Activated naive CD8-positive, alpha-beta T cell treated with anti-CD3 and anti-CD28 coated beads for 36 hours (primary cell): ENCODE measurements at places on chromosomes 1 and 21.

- DNase-seq, result no peak
These were observed 187.2 kb upstream of the FOXD3 start for GRCh38 chr1:63135174-63135512.

DNA sequence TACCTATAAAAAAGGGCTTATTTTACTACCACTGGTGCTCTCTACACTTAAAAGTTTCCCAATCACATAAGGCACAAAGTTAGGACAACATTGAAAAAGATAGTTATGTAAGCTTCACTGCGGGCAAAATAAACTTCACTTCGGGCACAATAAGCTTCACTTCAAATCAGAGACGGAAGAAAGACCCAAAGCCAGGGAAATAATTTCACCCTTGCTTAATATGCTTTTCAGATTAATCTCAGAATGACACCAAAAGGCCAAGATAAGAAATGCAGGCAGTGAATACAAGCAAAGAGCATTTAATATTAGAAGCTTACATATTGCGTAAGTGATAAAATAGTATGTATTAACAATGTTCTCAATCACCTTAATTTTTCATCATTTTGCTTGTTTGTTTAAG, 444.2 kb downstream of the SETD4 start:
- DNase-seq, result no peak

DNA sequence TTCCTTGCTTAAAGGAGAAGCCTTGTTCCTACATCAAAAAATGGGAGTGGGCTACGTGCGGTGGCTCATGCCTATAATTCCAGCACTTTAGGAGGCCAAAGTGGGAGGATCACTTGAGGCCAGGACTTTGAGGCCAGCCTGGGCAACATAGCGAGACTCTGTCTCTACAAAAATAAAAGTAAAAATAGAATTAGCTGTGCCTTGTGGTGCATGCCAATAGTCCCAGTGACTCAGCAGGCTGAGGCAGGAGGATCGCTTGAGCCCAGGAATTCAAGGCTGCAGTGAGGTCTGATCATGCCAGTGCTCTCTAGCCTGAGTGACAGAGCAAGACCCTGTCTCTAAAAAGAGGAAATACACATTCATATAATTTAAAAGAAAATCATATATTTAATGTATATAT, 127.1 kb downstream of the C1orf21 start:
- DNase-seq, result no peak

DNA sequence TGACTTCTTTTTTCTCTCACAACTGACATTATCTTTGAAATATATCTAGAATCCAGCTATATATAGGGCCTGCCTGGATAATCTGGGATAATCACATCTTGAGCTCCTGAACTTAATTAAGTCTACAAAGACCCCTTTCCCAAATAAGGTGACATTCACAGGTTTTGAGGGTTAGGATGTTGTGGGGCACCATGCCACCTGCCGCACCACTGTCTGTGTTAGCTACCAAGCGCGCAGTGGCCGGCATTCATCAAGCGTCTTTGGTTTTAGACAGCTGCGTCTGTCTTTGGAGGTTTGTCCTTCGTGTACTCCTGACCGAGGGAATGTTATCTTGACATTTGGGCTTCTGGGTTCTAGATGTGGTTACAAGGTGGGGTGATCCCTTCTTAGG, 7.5 kb downstream of the TRAPPC10 start:
- no peak for DNase-seq

GRCh38 chr21:17848228-17848627, 29.1 kb upstream of the C21orf91 start:
- no peak for DNase-seq

- no peak for DNase-seq
These were observed 190.9 kb upstream of the ADGRL4 start for GRCh38 chr1:79197421-79197820.

- no peak for DNase-seq
These were observed 22.6 kb upstream of the RAB3GAP2 start for GRCh38 chr1:220294846-220295301.

DNA sequence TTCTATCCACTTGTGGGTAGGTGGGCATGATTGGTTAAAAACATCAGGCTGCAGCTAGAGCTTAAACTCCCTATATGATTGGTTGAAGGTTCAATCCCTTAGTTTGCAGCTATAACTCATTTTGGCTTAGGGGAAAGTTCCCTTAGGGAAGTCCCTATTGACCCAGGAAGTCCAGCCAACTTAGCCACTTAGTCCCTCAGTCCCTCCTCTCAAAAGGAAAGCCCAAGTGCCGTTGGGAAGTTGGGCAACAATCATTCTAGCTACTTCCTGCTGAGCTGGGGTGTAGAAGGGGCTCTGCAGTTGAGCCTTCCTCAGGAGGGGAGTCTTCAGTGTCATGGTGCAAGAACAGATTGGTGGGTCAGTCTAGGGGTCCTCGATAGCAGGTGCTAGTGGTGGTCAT, 12.2 kb downstream of the MSTO1 start:
- no peak for DNase-seq

DNA sequence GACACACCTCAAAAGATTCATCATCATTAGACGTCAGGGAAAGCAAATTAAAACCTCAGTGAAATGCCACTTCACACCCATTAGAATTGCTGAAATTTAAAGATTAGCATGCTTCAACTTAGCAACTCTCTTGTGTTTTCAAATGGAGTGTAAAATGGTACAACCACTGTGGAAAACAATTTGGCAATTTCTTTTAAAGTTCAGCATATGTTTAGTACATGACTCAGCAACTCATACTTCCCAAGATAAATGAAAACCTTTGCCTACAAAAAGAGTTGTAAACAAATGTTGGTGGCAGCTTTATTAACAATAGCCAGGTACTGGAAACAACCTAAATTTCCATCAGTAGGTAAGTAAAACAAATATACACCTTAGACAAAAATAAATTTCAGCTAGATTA, 42.7 kb downstream of the ST3GAL3 start:
- DNase-seq, result no peak

GRCh38 chr1:87644033-87644578, 315.4 kb downstream of the LMO4 start:
- DNase-seq, result no peak

- peak; percentile 48 for DNase-seq
These were observed 777 bp downstream of the LRRC41 start for GRCh38 chr1:46302641-46303037.

GRCh38 chr1:90488451-90488850, 228.7 kb downstream of the BARHL2 start:
- DNase-seq, result no peak

GRCh38 chr1:1959840-1960479, 40.9 kb upstream of the TMEM52 start:
- DNase-seq, result peak; percentile 85

DNA sequence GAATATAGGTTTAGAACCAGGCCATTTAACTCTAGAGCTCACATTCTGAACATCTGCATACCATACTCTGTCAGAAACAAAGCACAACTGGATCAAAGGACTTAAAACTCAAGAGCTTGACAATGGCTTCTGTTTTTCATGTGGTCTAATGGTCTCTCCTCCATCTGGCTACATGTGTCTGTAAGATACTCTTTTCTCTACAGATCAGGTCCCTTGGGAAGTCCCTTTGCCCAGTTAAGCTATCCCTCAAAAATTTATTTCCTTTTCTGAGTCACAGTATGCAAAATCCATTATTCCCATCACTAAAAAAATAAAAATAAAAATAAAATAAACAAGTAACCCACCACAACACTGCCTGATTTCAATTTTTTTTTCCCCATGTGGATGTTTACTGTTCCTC, 357.0 kb upstream of the PRMT6 start:
- no peak for DNase-seq

GRCh38 chr1:162458236-162458635, 39.4 kb upstream of the UHMK1 start:
- no peak for DNase-seq

- DNase-seq, result no peak
These were observed 20.6 kb downstream of the JUN start for GRCh38 chr1:58763214-58763613.

DNA sequence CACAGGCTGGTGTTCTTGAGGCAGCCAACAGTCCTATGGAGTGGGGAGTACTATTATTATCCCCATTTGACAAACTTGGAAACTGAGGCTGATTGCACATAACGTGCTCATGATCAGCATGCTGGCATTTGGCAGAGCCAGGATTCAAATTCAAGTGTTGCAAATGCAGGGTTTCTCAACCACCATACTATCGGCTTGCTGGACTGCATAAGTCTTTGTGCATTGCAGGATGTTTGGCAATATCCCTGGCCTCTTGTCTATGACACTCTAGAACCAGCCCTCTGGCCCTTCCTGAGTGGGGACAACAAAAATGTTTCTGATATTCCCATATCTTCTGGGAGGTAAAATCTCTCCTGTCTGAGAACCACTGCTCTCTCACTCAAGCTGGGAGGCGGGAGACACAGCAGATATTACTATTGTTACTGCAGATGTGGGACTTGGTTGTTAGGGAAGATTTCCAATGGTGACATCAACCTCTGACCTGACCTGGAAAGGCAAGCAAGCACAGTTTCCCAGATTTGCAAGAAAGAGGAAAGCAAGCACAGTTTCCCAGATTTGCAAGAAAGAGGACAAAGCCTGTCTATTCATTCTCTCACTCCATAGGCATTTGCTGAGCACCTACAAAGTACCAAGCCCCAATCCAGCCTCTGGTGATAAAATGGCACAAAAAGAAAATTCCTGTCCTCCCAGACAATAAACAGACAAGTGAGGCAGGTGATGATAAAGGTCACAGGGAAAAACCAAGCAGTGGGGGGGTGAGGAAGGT, 1.0 kb upstream of the AADACL3 start:
- DNase-seq, result no peak

DNA sequence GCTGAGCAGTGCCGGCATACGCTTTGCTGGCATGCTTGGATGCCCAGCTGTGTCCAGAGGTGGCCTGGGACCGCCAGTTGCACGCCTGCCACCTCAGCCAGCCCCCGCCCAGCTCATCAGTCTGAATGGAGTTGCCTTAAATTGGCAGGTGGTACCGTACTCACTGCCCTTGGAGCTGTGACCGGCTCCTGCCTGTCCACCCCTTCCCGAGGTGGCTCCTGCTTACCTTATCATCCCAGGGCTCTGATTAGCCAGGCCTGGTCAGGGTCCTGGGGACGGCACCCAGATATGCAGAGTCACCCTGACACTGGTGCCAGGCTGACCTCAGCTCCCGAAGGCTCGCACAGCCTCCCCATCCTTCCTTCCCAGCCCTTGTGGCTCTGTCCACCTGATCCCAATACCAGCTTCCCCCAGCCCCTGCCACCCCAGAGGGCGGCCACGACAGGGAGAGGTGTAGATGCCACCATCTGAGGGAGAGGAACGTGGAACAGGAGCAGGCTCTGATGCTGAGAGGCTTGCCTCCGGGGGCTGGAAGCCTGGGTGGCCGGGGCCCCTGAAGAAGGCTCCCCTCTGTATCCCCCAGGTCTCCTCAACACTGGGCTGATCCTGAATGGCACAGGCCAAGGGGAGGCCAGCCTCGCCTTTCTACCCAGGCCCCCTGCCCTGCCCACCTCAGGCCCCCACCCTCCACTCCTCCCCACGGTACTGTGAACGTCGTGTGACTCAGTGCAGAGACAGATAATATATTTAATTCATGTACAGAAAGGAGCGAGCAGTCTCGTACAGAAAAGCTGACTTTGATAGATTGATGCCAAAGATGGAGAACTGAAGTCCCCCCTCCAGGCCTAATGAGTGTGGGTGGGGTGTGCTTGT, 27.8 kb downstream of the CDK18 start:
- no peak for DNase-seq

- no peak for DNase-seq
These were observed 53.2 kb upstream of the MRPS6 start for GRCh38 chr21:34020005-34020847.

- DNase-seq, result no peak
These were observed 40.4 kb downstream of the KRTAP10-1 start for GRCh38 chr21:44499631-44500030.

GRCh38 chr1:15056515-15057285, 96.8 kb upstream of the TMEM51 start:
- DNase-seq, result no peak

DNA sequence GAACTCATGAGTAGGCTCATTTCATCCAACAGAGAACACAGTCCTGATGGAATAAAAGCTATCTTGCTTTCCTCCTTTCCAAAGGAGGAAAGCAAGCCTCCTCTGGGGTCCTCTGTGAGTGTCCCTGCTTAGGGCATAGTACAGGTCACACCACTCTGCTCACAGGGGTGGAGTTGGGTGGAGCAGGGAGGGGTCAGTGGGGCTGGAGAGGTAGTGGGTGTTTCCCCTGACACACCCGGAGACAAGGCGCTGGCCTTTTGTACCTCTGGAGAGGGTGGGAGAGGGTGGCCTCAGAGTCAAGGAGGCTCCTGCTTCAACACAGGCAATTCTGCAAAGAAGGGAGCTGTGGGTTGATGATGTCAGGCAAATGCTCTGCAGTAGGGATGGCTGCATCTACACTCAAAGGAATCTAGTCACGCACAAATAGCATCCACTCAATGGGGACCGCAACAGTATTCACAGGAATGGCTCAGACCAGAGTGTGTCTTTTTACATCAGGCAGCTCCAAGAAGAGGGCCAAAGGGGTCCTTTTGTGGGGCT, 58.6 kb upstream of the PLXNA2 start:
- no peak for DNase-seq

- DNase-seq, result no peak
These were observed 24.1 kb upstream of the ZSWIM5 start for GRCh38 chr1:45230537-45230936.

DNA sequence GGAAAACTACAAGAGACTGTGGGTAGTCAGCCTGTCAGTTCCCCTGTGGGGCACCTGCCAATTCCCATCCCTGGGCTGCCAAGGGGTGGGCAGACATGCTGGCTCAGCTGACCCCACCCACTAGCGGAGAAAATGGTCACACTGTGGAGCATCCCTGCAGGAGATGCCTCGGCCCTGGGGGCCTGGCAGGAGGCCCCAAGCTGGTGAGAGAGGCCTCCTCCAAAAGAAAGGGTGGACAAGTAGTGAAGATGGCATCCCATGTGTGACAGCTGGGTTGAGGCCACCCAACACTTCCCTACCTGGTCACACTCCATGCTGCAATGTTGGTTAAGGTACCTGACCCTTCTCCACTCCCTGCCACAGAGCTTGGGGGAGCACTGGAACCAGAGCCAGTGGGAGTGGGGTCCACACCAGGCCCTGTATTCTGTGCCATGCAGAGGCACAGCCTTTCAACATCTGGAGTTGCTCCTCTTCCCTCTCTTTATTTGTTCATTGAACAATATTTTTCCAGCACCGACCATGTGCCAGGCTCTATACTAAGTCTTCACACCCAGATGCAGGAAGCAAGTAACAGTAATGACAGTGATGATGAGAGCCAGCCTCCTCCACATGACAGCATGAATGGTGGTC, 59.5 kb downstream of the KLHDC7A start:
- no peak for DNase-seq
